Femur (tissue), 1 donor: ENCODE measurements at places on chromosomes 12 and 14.

GRCh38 chr14:84850595-84850994, 679.3 kb upstream of the FLRT2 start:
- no peak for DNase-seq

GRCh38 chr12:46354802-46355199, 17.8 kb downstream of the SLC38A2 start:
- no peak for DNase-seq

- DNase-seq = no peak
Observed at GRCh38 chr12:15253990-15254389, 32.8 kb upstream of the RERG start.

GRCh38 chr12:95582230-95583058, 31.2 kb upstream of the USP44 start:
- no peak for DNase-seq

DNA sequence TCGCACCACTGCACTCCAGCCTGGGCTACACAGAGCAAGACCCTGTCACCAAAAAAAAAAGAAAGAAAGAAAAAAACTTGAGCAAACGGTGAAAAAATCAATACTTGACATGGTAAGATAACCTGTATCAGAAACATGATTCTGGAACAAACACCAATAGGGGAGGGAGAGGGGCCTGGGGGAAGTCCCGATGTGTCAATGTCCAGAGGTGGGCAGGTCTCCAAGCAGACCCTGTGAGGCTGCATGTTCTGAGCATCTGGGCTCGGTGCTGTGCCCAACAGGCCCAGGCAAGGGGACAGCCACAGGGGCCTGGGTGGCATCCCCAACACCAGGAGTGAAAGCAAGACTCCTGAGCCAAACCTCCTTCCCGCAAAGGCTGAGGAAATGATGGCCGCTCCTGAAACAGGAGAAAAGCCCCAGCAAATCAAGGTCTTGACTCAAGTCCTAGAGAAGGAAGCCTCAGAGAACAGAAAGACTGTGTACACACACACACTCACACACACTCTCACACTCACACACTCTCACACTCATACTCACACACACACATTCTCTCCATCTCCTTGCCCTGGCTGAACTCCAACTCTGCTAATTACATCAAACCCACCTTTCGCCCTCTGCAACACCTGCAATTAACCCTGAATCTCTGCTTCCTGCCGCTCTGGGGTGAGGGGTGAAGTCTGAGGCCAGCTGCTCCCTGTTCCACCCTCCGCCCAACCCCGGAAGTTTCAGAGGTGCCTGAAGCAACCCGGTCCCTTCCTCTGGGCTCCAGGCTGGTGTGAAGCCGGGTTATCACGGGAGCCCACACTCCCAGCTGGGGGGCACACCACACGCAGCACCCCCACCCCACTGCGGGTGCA, 20.4 kb downstream of the CCDC88C start:
- no peak for DNase-seq

DNA sequence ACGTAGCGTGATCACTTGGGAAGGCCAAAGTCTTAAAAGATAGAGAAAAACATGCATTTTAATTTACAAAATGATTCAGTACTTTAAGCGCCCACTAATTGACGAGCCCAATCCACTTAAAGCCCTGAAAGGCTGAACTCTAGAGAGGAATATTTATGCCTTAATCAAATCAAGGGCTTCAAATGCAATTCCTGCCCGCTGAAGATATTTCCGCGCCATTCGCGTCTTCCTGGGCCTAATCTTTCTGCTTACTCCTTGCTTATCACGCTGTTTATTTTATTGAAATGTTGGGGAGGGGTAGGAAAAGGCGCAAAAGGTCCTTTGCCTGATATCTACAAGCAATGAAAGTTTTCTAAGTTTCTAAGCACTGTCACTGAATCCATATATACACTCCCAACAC, 4.0 kb downstream of the TBX3 start:
- no peak for DNase-seq

- DNase-seq = no peak
Observed at GRCh38 chr12:42617622-42618021, 28.1 kb upstream of the PRICKLE1 start.

- DNase-seq = peak; percentile 26
Observed at GRCh38 chr14:88791629-88792472, 902 bp downstream of the EML5 start.
